ENCODE measurements at places on chromosomes 6 and 20. TPM values are rescaled to one million over a fixed set of nuclear protein-coding genes. Genes with fewer than 3 reads are reported as not detected.

DNA sequence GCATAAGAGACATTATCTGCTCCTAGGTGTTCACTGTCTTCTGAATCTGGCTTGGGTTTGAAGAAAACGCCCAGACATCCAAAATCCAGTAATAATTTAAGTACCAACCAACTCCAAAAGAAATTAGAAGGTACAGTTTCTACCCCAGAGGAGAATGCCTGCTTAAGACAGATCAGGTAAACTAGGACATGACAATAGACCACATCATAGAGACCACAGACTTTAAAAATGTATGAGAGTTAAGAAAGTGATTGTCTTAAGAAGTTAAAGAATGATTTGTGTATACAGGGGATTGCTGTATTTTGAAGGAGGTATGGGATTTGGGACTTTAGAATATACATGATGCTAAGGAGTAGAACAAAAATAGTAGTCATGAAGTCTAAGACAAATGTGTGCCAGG is 120.8 kb upstream of the EDN1 start:
- no peak for DNase-seq

Gene TRPC4AP
- 62.0 TPM for polyA plus RNA-seq

GRCh38 chr6:57024775-57025174 is 21.7 kb upstream of the KIAA1586 start:
- DNase-seq, result no peak

- no peak for DNase-seq
Measured at GRCh38 chr20:45981261-45981660, 9.3 kb upstream of the ZNF335 start.

- DNase-seq, result no peak
Measured at GRCh38 chr6:43492673-43493072, 15.3 kb downstream of the TJAP1 start.

DNA sequence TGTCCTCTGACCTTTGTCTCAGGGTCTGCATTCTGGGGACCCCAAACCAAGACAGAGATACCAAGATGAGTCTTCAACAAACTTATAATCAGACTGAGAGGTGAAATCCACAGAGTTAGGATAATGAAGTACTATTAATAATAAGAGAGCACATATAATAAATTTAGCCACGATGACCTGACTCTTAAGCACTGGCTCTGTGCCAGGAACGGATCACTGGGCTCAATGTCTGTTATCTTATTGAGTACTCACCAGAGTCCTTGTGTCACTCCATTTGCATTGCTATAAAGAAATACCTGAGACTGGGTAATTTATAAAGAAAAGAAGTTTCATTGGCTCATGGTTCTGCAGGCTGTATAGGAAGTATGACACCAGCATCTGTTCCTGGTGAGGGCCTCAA is 18.9 kb upstream of the ITPR3 start:
- DNase-seq, result no peak

GRCh38 chr20:48689388-48689787 is 138.4 kb downstream of the PREX1 start:
- no peak for DNase-seq

Gene LPA
- not detected for polyA plus RNA-seq

DNA sequence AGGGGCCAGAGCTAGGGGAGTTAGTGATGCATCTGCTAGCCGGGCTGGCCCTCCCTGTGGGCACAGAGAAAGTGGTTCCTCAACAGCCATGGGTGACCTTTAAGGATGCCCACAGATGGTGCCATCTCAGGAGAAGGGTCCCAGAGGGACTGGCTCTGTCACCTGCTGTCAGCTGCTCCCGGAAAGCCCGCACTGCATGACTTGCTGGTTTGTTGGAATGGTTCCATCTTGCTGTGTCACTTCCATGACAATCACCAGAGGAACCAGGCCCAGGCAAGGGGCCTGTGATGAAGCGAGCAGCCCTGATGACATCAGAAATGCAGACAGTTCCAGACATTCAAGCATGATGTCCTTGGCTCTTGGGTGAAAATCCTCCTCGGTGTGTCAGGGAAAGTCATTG is 125.2 kb downstream of the PHACTR3 start:
- DNase-seq, result no peak

Gene SH3BGRL2
- 6.4 TPM for polyA plus RNA-seq

Data from hindlimb muscle (tissue), 1 donor.